AG10803 (cell line): ENCODE measurements at places on chromosomes 6 and 20.
A peak's percentile ranks its signal among the peaks of the same experiment; 100 is the strongest.

GRCh38 chr6:20455251-20455940 lies 53.7 kb downstream of the E2F3 start:
- peak; percentile 45 for DNase-seq

DNA sequence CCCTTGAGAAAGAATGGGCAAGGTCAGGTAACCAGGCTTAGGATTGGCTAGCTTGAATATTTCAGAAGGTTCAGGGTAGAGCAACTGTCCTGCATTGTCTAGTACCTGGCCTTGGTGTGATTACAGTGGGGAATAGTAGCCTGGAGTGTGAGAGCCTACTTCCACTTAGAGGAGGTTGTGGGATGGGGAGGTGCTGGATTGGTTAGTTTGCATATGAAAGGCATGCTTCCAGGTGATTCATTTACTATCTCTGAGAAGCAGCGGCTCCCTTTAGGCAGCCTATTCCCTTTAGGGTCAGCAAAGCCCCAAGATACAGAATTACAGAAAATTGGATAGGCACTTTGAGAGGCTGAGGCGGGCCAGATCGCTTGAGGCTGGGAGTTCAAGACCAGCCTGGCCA lies 25.0 kb upstream of the SCGN start:
- DNase-seq = no peak

- DNase-seq = no peak
Measured at GRCh38 chr6:107314531-107314939, 144.8 kb downstream of the PDSS2 start.

- peak; percentile 8 for DNase-seq
Measured at GRCh38 chr6:50143011-50143719, 93.4 kb upstream of the DEFB112 start.

- DNase-seq = peak; percentile 23
Measured at GRCh38 chr6:84728602-84729001, 35.8 kb downstream of the TBX18 start.

DNA sequence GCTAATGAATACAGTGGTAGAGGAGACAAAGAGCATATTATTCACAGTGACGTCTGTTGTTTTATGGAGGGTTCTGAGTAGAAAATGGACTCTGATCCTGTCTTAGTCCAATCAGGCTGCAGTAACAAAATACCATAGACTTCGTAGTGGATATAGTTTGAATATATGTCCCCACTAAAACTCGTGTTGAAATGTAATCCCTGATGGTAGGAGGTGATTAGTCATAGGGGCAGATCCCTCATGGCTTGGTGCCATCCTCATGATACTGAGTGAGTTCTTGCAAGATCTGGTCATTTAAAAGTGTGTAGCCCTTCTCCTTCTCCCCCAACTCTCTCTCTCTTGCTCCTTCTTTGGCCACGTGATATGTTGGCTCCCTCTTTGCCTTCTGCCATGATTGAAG lies 82.5 kb downstream of the CD83 start:
- DNase-seq = peak; percentile 25

- no peak for DNase-seq
Measured at GRCh38 chr6:27428502-27428901, 39.9 kb downstream of the ZNF391 start.

- peak; percentile 59 for DNase-seq
Measured at GRCh38 chr6:123415844-123416468, 220.8 kb downstream of the TRDN start.

DNA sequence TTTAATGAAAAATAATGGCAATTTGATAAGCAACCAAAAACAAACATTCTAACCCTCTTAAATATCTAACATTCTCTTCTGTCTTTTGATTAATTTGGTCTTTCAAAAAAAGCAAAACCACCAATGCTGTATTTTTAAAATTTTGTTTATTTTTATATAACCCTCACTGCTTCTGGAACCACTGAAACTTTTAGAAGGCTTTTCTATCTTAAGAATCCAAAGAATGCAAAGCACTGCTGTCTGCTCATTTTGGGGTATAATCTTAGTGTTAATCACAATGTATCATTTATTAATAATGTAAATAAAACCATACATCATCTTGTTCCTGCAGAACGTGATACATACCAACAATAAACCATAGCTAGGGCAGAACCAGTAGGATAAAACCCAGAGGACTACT lies 14.0 kb downstream of the STK38 start:
- DNase-seq = peak; percentile 38

- DNase-seq = no peak
Measured at GRCh38 chr20:44431502-44432234, 44.0 kb upstream of the TTPAL start.

- no peak for DNase-seq
Measured at GRCh38 chr20:24913076-24913628, 35.9 kb upstream of the CST7 start.

GRCh38 chr6:89289710-89290109 lies 25.4 kb downstream of the GABRR2 start:
- no peak for DNase-seq

- DNase-seq = no peak
Measured at GRCh38 chr20:45176526-45177267, 2.0 kb downstream of the PI3 start.

DNA sequence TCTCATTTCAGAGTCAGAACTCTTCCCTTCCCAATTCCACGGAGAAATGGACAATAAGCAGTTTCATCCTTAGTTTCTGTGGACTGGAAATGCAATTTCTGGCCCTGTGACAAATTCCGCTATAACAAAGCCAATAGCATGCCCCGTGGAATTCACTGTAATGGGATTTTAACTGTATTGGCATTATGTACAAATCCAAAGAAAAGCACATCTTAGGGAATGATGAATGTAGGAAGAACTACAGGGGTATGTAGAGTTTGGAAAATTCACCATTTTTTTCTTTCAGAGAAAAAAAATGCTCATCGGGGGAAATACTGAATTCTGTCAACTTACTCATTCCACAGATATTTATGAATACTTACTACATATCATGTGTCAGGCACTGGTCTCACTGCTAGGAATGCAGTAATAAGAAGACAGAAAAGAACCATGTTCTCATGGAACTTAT lies 43.5 kb downstream of the KIF6 start:
- DNase-seq = peak; percentile 44

- peak; percentile 75 for DNase-seq
Measured at GRCh38 chr6:9537381-9537780, 877.5 kb downstream of the TFAP2A start.
